ENCODE measurements at places on chromosomes 2 and 18. TPM values are rescaled to one million over a fixed set of nuclear protein-coding genes. Genes with fewer than 3 reads are reported as not detected.

- no peaks in the 10 kb centered on the region for H3K36me3 ChIP-seq
- no peak for DNase-seq
- peaks cover 21% of the 10 kb centered on the region for H3K27me3 ChIP-seq
- H3K4me3 ChIP-seq = no peak overlapping the region
- no peak overlapping the region for H3K27ac ChIP-seq
Observed at GRCh38 chr2:156421851-156422250, 14.3 kb upstream of the GPD2 start.

GRCh38 chr2:201828220-201828619 is 21.9 kb downstream of the CDK15 start:
- H3K27ac ChIP-seq = no peak overlapping the region
- DNase-seq = no peak
- no peaks in the 10 kb centered on the region for H3K36me3 ChIP-seq
- H3K4me3 ChIP-seq = no peak overlapping the region

QPCT gene
- total RNA-seq = 1.6 TPM

DNA sequence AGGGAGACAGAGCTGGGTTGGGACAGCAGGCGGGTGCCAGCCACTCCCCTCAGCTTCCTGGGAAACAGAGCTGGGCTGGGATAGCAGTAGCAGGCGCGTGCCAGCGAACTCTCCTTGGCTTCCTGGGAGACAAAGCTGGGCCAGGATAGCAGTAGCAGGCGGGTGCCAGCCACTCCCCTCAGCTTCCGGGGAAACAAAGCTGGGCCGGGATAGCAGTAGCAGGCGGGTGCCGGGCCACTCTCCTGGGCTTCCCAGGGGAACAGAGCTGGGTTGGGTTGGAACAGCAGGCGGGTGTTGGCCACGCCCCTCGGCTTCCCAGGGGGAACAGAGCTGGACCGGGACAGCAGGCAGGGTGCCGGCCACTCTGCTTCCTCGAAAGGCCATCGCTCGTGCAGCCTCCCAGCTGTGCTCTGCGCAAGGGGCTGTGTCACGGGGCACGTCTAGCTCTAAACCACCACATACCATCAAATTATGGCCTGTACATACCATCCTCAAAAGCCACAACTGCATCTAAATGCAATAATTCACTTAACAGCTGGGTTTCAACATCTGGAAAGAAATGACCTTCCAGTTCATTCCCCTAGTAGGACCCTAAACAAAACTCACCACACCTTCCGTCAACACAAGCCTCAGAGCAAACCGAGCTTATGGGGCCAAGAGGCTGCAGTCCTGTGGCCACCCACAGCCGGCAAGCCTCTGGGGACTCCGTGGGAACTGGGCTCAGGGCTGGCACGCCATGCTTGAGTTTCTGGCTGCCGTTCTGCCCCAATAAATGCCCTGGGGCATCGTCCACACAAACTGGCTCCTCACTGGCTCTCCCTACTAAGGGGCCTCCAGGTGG is 228.3 kb downstream of the TWIST2 start:
- H3K4me1 ChIP-seq = no peaks in the 10 kb centered on the region
- no peaks in the 10 kb centered on the region for H3K27me3 ChIP-seq
- DNase-seq = no peak
- peaks cover 26% of the 10 kb centered on the region for H3K36me3 ChIP-seq

DNA sequence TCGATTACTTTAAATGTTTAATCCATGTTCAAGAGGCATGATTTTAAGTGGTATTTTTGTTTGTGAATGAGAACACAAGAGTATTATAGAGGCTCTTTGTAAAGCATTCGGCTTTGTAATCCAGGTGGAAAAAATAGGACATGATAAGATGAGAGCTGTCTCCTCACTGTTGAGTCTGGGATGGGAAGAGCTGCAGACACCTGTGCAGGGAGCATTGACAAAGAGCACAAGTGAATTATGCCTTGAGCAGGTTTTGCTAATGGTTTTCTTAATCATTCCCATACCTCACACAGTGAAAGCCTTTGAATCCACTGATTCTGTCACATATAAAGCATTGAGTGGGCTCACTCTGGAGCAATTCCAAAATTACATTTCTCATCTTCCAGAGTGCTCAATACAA is 9.6 kb downstream of the COL6A3 start:
- peaks cover 4% of the 10 kb centered on the region for H3K27me3 ChIP-seq
- H3K36me3 ChIP-seq = no peaks in the 10 kb centered on the region
- no peak overlapping the region for H3K4me3 ChIP-seq
- no peak for DNase-seq
- H3K4me1 ChIP-seq = no peaks in the 10 kb centered on the region
- H3K27ac ChIP-seq = no peak overlapping the region
